Common myeloid progenitor, CD34-positive (primary cell): ENCODE measurements at places on chromosomes 3 and 15.
A peak's percentile ranks its signal among the peaks of the same experiment; 100 is the strongest.

DNA sequence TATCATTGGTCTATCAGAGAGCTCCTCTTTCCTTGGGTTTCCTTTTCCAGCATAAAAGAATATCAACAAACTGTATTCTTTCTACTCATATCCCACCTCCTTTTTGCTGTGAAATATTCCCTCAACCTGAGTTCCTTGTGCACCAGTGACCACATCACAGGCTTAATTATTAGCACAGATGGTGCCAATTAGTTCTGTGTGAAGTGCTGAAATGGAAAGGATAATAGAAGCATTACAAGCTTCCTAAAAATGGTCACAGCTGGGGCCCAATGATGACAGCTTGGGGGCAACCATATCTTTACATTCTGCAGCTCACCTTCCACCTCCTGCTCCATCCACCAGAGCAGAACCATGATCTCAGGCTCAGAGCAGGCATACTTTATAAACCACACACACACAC is 84.6 kb downstream of the ANO10 start:
- DNase-seq: no peak

DNA sequence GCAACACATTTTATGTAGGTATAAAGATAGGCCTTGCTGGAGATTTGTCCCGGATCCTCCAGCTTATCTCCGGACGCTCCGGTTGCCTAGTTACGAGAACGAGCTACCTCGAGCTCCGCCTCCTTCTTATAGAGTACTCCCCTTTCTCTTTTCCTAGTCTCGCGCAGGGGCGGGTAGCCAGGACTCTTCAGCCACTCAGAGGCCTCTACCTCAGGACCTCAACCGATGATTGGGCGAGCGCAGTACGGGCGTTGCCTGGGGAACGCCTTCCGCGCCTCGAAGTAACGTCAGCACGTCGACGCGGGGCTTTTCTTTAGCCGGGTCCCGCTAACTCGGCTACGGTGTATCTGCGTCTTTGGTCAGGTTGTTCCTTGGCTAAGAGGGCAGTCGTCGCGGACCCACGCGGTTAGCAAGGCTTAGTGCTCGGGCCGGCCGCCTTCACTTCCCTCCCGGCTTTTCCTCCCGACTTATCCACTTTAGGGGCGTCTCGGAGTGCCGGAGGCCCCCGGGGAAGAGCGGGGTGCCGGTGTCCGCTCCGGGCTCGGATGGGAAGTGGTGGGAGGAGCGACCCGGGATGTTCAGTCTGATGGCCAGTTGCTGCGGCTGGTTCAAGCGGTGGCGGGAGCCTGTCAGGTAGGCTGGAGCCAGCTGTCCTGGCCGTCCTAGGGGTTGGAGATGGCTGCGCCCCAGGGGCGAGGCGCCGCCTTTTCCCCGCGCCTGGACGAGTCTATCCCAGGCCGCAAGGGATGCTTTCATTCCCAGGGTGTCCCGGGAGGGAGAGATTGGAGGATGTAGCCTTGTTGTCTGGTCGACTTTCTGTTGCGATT is at the start of gene ARL13B:
Gene ARL13B, plus strand, starts transcription at position 306 of the 827 bp plus-strand sequence. Its CDS starts 269 bp downstream, at position 575.
- DNase-seq: peak; percentile 98

- no peak for DNase-seq
Measured at GRCh38 chr3:12983319-12983718, 89.9 kb downstream of the IQSEC1 start.

DNA sequence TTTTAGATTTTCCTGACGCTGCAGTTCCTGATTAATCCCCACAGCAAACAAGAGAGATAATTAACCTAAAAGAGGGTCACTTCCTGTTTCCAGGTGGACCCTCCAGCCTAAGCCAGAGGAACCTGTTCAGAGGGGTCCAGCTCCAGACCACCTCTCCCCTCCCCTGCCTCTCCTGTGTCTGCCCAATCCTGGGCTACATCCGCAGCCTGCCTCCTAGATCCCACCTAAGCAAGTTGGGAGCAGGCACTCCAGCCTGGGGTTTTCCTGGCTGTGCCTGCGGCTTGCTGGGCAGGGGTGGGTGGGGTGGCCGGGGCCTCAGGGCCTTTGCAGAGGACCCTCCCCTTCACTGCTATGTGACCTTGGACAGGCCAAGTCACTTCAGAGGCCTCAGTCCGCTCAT is 178.6 kb upstream of the LINGO1 start:
- no peak for DNase-seq

DNA sequence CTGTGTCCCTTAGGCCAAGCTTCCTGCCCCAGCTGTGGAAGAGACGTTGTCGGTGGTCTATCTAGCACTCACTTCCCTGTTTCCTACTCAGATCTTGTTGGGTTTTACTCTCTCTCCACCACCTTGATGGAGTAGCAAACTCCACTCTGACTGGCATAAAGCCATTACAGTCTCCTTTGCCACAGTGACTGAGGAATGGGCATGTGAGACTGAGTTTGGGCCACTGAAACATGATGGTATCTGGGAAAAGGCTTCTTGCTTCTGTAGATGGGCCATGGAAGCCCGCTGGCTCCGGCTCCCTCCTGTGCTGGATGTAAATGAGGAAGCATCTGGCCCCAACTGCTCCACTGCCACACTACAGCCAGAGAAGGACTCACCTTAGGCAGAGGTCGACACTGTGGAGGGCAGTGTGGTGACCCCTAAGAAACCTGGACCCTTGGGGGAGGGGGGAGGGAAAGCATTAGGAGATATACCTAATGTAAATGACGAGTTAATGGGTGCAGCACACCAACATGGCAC is 9.4 kb upstream of the CAMK1 start:
- peak; percentile 56 for DNase-seq

- no peak for DNase-seq
Measured at GRCh38 chr15:63990454-63990853, 55.8 kb downstream of the DAPK2 start.

DNA sequence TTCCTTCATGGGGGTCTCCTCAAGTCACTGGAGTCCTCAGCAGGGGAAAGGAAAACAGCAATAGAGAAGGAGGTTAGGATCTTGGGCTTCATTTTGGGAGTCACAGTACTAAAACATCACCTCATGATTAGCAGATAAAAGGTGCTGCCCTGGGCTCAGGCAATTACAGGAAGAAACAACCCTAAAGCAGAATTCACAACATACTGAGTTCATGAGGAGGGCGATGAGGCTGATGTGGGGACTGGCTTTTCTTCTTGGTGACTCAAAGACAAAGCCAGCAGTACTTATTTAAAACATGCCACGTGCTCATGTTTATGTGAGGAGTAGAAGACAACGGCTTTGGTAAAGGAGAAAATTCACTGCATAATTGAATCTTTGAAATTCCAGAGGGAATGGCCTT is 822.3 kb upstream of the CFAP20DC start:
- DNase-seq: no peak

- DNase-seq: no peak
Measured at GRCh38 chr3:22542311-22542710, 660.8 kb upstream of the UBE2E2 start.

GRCh38 chr15:29686445-29687203 is 135.6 kb downstream of the TJP1 start:
- DNase-seq: no peak

- no peak for DNase-seq
Measured at GRCh38 chr15:66108483-66109265, 144.9 kb downstream of the MEGF11 start.

DNA sequence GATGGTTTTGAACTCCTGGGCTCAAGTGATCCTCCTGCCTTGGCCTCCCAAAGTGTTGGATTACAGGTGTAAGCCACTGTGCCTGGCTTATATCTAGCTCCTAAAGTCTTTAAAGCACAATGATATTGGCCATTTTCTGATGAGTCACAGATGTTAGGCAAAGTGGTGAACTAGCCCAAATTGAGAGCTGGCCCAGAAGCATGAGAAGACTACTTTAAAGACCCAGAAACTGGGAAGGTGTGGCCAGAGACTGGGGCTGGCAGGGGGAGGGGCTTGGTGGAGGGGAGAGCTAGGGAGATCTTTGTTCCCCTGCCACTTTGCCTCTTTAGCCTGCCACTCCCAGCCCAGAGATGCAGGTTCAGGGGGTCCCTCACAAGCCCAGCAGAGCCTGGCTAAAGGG is 21.6 kb downstream of the CHRNA3 start:
- no peak for DNase-seq

GRCh38 chr3:50433954-50434353 is 69.5 kb downstream of the CACNA2D2 start:
- no peak for DNase-seq

DNA sequence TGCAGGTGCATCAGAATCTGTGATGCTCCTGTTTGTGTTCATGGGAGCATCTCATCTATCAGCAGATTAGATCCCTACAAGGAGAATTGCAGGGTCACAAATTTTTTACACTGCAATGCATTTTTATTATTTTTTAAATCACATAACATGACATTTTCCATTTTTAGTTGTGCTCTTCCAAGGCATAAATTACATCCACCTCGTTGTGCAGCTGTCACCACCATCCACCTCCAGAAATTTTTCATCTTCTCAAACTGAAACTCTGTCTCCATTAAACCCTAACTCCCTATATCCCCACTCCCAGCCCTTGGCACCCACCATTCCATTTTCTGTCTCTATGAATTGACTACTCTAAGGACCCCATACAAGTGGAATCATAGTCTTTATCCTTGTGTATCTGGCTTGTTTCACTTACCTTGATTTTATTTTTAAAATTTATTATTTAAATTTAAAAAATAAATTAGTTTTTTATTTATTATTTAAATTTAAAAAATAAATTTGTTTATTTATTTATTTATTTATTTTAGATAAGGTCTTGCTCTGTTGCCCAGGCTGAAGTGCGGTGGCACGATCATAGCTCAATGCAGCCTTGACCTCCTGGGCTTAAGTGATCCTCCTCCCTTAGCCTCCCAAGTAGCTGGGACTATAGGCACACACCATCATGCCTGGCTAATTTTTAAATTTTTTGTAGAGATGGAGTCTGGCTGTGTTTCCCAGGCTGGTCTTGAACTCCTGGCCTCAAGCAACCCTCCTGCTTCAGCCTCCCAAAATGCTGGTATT is 47.7 kb downstream of the FBLN2 start:
- no peak for DNase-seq

- DNase-seq: peak; percentile 65
Measured at GRCh38 chr15:38671675-38672254, 107.2 kb upstream of the RASGRP1 start.

- no peak for DNase-seq
Measured at GRCh38 chr3:181915551-181915950, 203.8 kb downstream of the SOX2 start.

- no peak for DNase-seq
Measured at GRCh38 chr15:85036716-85037115, 55.1 kb downstream of the PDE8A start.

DNA sequence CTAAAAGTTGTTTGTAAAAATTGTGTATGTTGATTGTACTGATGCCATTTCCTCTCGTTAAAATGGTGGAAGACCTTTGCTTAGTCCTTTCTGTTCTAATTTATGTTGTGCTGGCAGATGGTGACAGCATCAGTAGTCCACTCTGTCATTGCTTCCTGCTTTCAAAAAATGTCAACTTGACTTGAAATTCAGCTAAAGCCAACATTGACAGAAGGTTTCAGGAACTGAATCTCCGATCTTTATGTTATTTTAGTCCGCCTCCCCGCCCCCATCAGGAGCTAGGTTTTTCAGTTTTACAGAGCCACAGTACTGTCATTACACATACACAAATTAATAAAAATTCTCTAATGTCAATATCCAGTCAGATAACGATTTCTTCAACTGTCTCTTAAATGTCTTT is 1.5 kb downstream of the CEP63 start:
- peak; percentile 80 for DNase-seq

DNA sequence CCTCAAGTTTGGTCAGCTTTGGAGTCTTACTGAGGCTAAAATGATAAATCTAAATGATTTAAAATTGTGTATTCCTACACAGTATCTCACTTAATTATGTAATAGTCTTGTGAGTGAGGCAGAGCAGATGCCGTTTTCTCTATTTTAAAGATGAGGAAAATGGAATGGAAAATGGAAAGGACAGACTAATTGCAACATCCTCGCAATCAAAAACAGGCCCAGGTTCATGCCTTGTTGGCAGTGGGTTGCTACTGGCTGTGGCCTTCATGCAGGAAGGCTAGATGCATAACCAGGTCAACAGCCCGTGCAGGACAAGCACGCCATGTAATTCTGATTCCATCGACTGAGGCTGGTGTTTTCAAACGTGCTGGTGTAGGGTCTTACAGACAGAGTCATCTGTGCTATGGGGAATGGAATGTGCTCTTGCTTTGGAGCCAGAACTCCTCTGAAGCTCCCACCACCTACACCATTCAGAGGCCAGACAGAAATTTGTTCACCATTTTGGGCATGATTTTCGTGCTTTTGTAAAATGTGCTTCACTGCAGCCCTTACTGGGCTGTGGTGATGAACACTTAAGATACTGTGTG is 37.9 kb downstream of the MLH1 start:
- DNase-seq: no peak

DNA sequence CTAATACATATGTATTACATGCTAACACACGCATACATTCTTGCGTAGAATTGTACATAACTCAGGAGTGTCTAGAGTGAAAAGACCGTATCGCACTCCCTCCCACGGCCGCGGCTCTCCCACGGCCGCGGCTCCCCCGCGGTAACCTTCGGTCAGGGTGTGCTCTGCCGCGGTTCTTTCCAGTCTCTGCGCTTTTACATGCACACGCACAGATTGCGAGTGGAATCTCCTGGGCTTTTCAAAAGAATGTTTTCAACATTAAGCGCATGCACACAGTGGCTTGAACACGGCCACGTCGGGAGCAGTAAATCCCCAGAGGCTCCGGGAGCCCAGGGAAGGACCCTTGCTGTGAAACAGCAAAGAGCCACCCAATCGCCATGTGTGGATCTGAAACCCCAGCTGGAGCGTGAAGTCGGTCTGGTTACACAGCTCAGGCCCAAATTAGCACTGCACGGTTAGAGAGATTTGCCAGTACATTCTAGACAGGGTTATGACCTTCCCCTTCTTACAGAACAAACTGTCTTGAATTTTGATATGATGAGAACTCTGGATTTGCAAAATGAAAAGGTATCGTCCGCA is 805 bp upstream of the RGMA start:
- no peak for DNase-seq
